ENCODE measurements at places on chromosomes 2 and 18.

GRCh38 chr2:3277748-3278520, 99.7 kb downstream of the EIPR1 start:
- no peak for DNase-seq

GRCh38 chr18:79613186-79613931, 66.2 kb upstream of the CTDP1 start:
- no peak for DNase-seq

GRCh38 chr2:224772494-224772893, 56.3 kb upstream of the CCDC195 start:
- no peak for DNase-seq

- DNase-seq: no peak
Observed at GRCh38 chr2:199556527-199557285, 99.0 kb upstream of the SATB2 start.

- DNase-seq: no peak
Observed at GRCh38 chr18:42578792-42579191, 536.7 kb downstream of the RIT2 start.

DNA sequence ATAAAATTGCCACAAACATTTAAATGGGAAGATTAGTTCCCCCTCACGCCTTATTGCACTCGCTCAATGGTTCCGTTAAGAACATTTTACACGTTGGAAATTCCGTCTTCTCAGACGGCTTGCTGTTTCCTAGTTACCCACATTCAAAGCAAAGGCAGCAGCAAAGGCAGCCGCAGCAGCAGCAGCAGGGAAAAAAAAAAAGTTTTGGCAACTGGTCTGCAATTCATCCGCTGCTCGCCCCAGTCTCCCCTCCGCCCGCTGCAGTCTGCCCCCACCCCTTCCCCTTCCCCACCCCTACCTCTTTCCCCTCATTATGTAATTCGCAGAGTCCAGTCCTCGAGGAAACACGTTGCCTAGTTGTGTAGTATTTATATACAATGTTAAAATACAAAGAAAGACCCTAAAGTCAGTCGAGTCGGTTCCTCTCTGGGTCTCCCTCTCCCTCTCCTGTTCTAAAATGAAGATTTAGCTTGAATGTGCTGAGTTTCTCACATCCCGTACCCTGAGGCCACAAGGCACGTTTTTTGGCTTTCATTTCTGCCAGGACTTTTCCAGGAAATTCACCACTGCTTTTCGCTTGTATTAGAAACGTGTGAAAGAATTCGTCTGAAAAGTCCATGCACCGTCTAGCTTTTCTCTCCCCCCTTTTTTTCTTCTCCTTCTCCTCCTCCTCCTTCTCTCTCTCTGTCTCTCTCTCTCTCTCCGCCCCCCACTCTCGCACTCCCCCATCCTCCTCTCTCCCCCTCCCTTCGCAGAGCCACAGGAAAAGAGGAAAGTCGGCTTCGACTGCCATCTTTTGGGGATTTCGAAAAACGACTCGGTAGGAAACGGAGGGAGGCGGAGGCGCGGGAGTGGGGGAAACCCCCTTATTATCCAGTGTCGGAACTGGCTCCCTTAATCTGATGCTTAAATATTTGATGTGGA, 140.0 kb downstream of the MEIS1 start:
- no peak for DNase-seq

GRCh38 chr2:123500988-123501387, 524.1 kb upstream of the CNTNAP5 start:
- DNase-seq: no peak

- no peak for DNase-seq
Observed at GRCh38 chr2:201182650-201183364, at the start of gene CASP10. TSS of gene CASP10 (plus strand) at chr2:201183141. CDS start at chr2:201185778, 2,637 bp downstream.

DNA sequence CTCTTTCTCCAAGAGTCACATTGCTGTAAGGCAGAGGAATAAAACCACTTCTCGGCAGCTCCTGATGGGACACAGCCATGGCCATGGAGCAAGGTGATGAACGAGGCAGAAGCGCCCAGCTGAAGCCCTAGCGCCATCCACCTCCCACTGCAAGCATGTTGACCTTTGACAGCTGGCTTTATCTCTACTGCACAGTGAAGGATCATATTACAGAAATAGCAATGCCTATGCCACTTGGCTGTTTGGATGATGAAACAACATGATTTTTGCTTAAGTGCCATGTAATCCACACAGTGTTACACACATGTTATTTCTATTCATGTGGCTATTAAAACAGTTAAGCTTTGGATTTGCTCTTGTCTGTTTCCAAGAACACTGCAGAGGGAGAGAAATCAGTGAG, 167.7 kb downstream of the VAPA start:
- no peak for DNase-seq

DNA sequence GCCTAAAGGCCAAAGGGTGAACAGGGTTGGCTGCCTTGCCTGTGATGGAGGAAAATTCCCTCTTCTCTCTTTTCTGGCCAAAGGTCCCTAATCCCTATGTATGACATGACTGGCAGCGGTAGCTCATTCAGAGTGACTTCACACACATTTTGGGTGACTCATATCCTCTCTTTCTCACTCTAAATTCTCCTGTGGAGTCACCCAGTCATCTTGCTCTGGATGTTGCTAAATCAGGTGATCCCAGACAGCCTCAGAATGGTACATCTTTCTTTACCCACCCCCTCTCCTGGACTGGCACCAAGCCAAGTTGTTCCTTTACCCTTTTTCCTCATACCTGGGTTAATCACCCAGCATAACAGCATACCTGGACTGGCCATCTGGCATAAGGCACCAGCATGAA, 77.2 kb downstream of the NEURL3 start:
- no peak for DNase-seq

Data from stimulated activated CD8-positive, alpha-beta memory T cell treated with anti-CD3 and anti-CD28 coated beads, Interleukin-15, amount 100 ng/mL, for 1 hour (primary cell).